ENCODE measurements at places on chromosomes 6 and 20.
A peak's percentile ranks its signal among the peaks of the same experiment; 100 is the strongest.

DNA sequence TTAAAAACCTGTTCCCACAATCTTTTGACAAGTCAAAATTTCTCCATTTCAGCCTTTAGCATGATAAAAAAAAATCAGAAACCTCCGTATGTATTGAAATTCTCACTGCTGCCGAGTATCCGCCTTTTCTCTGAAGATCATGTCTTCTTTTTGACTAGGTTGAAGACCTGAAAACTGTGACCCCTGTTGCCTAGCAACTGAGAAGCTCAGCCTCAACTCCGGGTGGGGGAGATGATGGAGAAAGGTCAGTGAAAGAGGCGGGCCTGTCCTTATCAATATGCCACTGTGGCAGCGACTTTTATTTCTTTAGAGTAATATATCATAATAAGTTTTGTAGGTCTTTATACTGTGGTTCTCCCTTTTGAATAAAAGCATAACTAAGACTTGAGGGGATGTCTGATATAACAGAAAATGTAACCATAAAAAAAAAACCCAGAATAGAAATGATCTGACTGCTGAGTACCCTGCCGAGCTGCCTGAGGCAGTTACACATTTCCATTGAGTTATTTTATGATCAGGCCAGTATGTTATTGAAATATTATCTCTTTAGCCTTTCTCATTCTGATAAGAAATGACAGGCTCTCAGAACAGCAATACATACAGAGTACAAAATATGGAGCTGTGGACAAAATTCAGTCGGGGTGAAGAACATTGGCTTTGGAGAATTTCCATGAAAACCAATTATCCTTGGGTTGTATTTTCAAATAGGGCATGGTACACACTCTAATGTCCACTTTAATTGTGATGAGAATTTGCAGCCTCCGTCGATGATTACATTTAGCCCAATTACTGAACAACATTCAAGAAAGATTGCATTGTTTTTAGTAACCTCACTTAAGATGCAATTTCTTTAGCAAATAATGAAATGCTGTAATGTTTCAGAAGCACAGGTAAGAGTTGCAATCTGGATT, 136.7 kb upstream of the EEF1E1 start:
- DNase-seq, result no peak

- no peak for DNase-seq
Measured at GRCh38 chr6:20652299-20653084, 118.2 kb downstream of the CDKAL1 start.

GRCh38 chr20:24199501-24199900, 210.9 kb upstream of the GGTLC1 start:
- DNase-seq, result no peak

GRCh38 chr20:36399147-36399968, 93.2 kb downstream of the DLGAP4 start:
- DNase-seq, result peak; percentile 20

- no peak for DNase-seq
Measured at GRCh38 chr6:160258346-160259142, at the start of gene SLC22A2. Gene SLC22A2 (minus strand): TSS chr6:160258821. CDS start chr6:160258757, 64 bp downstream.

DNA sequence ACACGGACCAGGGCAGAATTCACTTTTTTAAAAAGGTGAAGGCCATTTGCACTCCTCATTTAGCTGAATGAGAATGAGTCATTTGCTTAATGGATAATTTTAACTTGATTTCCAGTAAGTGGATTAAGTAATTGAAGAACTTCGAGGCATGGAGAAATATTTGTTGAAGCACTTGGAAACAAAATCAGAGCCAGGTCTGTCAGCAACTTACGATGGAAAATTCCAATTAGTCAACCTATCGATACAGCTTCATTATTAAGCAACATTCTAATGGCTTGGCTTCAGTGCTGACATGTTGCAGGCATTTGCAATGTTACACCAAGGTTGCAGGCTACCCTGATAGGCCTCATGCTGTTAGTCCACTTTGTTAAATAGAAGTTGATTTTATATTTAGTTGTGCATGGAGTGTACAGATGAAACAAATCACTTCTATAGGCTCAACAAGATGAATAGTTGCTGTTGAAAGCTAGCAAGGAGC, 423.5 kb upstream of the SLC35B3 start:
- no peak for DNase-seq

DNA sequence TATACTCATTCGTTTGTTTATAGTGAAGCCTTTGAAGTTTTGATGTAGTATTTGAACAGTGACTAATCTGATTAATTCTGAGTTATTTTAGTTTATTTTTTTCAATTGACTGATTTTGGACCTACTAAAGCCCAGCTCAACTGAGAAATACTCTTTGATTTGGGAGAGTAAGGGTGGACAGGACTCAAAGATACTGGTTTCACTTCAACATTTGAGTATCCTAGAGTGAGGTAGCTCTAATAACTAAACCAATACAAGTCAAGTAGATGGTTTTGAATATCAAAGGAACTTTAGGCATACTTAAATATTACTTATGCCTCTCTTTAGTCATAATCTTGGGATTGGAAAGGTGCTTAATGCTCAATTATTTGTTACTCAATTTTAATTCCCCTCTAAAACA, 65.6 kb downstream of the ZNF292 start:
- no peak for DNase-seq

DNA sequence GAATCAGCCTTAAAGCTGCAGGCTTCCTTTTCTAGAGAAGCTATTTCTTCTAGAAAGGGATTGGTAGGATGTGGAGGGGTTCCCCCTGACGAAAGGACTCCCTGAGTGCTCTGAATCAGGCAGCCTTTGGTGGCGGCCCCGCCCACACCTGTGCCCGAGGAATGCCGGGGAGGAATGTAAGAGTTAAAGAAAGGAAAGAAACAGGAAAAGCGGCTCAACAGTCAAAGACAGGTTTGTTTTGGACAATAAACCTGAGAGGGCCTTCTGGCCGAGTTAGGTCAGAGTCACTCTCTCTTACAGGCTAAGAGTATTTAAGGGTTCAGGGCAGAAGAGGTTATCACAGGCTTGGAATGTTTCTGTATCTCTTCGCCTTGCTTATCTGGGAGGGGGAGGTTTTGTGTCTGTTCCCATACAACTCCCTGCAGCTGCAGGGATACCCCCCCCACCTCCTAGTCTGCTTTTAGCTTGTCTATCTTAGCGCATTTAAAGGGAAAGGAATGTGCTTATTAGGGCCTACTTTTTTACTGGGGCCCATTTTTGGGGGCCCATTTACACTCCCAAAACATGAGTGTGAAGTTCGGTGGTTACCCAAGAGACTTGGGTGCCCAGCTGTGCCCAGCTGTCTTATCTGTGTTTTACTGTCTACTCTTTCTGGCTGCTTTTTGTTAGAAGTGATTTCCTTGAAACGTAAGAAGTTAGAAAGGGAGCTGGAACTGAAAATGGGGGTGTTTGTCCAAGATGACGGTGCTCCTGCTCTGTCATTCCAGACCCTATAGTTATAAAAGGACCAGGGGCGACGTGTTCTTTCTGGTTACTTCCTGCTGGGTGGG, 32.8 kb downstream of the DYNLT1 start:
- DNase-seq, result no peak

DNA sequence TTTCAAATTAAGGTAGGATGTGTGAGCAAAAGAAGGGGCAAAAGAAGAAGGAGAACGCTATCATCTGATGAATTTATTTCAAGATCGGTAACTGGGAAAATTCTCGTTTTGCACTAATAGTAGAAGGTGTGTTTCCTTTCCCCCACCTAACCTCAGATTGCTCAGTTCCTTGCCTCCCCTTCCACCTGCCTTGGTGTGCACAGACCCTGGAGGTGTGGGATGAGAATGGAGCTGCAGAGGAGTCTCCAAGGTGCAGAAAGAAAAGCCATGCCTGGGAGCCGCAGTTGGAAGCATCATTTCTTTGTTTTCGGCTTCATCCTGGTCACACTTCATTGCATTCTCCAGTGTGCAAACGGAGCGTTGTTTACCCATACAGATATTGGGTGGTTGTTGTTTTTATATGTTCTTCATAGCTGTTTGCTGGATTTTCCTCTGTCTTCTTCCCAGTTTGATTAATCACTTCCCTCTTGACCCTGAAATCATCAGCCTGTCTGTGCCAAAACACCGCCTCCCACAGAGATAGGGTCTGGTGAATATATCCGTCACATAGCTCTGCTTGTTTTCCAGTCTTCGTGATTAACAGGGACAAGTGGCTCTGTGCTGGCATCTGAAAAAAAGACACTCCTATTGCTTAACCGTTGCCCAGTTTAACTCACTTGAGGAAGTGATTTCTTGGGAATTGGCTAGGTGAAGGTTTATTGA, 40.2 kb upstream of the NEDD9 start:
- DNase-seq, result no peak

GRCh38 chr20:40880063-40880728, 148.4 kb upstream of the TOP1 start:
- no peak for DNase-seq

GRCh38 chr20:47397652-47398301, 41.3 kb upstream of the ZMYND8 start:
- DNase-seq, result no peak

DNA sequence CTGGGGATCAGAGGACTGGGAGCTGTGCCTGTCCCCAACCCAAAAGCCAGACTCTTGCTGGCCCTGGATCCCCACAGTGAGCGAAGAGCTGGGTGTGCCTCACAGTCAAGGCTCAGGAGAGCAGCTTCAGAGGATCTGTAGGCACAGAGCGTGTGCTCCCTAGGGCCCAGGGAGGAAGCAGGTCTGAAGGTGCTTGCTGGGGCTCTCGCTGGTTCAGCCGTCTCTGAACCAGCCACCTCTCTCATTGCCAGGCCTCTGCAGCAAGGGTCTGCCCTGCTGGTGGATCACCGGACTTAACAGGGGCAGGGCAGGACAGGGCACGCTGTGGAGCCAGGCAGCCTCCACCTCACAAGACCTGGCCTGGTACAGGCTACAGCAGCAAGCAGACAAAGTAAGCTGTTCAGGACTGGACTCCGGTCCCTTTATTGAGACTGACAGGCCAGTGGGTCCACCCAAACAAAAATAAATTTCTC, 13.8 kb downstream of the PCIF1 start:
- no peak for DNase-seq

- no peak for DNase-seq
Measured at GRCh38 chr6:106142876-106143431, 56.8 kb downstream of the PRDM1 start.

DNA sequence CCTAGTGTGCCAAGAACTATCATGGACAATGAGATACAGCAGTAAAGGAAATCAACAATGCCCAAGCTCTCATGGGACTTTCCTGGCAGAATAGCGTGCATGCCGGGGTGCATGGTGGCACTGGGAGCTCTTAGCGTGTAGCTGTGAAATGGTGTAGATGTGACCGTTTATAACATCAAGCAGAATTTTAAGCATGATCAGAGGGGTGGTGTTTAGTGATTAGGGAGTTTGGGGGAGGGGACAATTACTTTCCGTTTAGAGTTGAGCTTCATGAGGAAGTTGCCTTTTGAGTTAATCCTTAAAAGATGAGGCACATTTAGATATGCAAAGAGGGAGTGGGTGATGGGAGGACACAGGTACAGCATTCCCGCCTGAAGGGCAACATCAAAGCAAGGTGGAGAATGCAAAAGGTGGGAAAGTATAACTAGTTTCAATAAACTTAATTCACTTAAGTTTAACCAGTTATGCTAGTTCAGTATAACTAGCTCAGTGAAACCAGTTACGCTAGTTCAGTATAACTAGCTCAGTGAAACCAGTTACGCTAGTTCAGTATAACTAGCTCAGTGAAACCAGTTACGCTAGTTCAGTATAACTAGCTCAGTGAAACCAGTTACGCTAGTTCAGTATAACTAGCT, 661.6 kb downstream of the QKI start:
- DNase-seq, result no peak

DNA sequence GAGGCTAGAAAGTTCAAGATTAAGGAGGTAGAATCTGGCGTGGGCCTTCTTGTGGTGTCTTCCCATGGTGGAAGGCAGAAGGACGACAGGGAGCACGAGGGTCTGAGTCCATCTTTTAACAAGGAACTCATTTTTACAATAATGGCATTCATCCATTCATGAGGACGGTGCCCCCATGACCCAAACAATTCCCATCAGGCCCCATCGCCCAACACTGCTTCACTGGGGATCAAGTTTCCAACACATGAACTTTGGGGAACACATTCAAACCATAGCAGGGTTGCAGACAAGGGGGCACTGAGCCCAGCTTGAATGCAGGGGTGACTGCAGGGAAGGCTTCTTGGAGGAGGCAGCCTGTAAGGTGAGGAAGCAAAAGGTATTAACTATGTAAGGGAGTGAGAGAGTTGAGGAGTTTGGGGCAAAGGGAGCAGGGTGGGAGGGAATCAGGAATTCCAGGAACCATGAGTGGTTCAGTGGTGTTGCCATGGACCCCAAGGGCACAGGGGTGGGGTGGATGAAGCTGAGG, 5.5 kb downstream of the RAB44 start:
- no peak for DNase-seq

- DNase-seq, result no peak
Measured at GRCh38 chr6:159047891-159048685, 3.3 kb upstream of the TAGAP start.
